H1 (cell line): ENCODE measurements at places on chromosomes 12 and 14.

DNA sequence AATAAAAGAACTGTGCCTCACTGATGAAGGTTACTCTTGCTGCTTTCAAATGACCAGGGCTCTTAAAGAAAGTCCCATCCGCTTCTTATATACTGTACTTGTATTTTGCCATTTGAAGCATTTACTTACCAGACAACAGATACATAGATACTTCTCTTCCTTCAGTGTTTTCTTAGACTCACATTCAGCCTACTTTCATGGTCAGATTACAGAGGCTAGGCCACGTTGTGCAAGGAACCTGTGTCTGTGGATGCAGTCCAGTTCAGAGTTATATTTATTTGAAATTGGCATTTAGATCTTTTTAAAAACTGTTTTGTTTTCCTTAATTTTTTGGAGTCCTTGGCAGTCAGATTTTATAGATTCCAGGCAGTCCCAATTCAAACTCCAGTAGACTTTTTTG, 6.2 kb downstream of the CHURC1 start:
- no peak for DNase-seq

- no peak for DNase-seq
Measured at GRCh38 chr12:25962932-25963525, 4.5 kb downstream of the RASSF8 start.

- no peak for DNase-seq
Measured at GRCh38 chr12:64090047-64090446, 132.0 kb downstream of the KICS2 start.

GRCh38 chr14:76975051-76975450, 53.5 kb downstream of the IRF2BPL start:
- DNase-seq: no peak

- no peak for DNase-seq
Measured at GRCh38 chr12:27284751-27285150, 40.7 kb downstream of the STK38L start.

GRCh38 chr12:48861111-48861510, 4.6 kb downstream of the RND1 start:
- no peak for DNase-seq

GRCh38 chr12:43957732-43958372, 122.0 kb downstream of the TMEM117 start:
- DNase-seq: no peak

DNA sequence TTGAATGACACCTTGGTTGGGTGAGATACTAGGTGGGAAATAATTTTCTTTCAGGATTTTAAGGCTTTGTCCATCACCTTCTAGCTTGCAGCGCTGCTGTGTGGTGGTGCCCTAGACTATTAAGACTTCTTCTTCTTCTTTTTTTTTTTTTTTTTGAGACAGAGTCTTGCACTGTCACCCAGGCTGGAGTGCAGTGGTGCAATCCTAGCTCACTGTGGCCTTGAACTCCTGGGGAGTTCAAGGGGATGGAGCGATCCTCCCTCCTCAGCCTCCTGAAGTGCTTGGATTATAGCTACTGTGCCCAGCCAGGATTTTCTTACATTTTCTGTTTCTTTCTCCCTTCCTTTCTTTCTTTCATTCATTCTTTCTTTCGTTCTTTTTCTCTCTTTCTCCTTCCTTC, 10.3 kb upstream of the MTA1 start:
- no peak for DNase-seq

DNA sequence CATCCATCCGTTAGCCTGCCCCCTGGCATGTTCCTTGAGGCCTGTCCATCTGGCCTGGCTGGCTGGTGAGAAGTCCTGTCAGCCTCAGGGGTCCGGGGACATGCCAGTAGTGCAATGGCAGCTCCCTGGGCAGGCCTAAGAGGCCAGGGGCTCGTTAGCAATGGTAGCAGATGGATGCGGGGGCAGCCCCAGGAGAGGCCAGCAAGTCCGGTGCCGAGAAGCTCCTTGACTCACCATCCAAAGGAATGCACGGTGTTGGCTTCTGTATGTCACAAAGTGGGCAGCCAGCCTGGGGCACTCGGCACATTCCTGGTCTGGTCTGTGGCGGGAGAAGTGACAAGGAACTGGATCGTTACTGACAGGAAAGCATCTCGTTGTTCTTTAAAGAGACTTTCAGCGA, 319.9 kb downstream of the CACNA1C start:
- DNase-seq: no peak

DNA sequence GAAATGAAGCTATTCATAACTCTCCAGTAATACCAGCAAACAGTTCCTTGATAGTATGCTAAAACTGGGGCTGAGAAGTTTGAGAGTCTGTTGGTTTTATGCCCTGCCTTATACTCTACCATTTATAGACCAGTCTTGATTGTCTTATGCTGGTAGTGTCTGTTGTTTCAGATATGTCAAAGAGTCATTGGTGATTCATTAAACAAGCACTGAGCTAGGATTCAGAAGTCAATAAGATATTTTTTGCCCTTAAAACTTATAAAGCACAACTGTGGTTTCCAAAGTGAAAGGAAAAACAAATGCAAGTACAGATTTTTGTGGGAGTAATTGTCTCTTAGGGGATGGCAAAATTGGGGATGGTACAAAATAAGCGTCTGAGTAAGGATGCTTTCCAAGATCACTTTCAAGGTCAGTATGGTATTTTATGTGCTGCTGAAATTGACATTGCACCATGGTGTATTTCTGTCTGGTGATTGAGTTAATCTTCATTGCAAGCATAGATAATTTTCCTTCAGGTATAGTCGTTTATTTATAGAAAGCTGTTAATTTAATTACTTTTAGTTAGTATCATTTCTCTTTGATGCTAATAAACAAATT, 289.5 kb upstream of the E2F7 start:
- DNase-seq: no peak

- DNase-seq: no peak
Measured at GRCh38 chr14:58731465-58732293, 93.9 kb downstream of the DACT1 start.

DNA sequence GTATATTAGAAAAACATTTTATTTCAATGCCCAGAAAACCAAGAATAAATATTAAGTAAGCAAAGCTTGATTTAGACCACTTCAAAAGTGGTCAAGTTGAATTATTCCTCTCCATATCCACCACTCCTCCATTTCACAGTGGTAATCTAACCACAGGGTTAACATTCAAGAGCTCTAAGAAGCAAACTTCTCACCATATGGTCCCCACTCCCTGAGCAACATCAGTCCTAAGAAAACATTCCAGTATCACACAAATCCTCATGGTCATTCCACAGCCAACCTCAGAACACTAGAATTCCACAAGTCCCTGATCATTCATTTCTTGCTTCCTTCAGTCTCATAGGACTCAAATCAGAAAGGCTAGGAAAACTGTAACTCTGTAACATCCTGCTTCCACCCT, 47.9 kb downstream of the ST8SIA1 start:
- DNase-seq: no peak

- DNase-seq: no peak
Measured at GRCh38 chr14:90522571-90523191, 125.9 kb downstream of the CALM1 start.

DNA sequence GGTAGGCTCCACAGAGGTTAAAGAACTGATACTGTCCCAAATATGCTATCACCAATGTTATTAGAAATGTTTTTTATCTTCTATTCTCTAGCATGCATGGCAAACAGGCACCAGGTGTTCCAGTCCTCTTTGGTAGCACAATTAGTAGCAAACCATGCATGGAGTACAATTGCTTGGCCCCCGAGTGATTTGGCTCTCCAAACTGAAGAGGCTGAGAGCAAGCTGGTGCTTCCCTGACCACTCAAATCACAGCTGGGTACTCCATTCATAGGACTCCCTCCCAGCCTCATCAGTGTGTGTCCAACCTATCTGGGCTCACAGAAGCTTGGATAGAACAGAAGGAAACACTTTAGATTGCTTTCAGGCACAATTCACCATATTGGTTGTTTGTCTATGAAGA, 93.4 kb downstream of the DIO2 start:
- DNase-seq: no peak

GRCh38 chr12:29709496-29710040, 74.2 kb downstream of the TMTC1 start:
- no peak for DNase-seq

- DNase-seq: no peak
Measured at GRCh38 chr12:132143336-132144071, 615 bp downstream of the DDX51 start.

- no peak for DNase-seq
Measured at GRCh38 chr14:74418031-74418430, 8.0 kb downstream of the SYNDIG1L start.

DNA sequence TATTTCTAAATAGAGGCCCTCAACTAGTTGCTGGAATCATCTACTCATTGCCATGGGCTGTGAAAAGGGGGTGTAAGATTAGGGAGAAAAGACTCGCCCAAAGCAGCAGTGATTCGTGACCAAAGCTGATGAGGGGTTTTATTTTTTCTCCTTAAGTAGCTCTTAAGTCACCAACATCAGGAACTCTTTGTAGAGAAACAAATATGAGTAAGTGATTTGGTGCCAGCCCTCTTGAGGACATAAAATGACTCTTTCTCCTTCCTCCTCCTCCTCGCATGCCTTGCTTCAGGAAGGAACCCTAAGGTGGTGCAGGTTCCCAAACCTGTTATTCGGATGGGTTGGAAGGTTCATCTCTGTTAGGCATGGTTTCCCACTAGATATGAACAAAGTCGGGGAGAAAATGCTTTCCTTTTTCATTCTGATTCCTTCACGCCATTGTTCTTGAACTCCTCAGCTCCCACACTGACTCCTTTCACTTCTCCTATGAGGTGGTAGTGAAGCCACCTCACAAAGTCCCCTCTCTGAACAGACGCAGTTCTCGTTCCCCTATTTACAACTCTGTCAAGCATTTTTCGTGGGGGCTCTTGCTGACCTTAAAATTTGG, 113.4 kb downstream of the ETV6 start:
- DNase-seq: no peak

DNA sequence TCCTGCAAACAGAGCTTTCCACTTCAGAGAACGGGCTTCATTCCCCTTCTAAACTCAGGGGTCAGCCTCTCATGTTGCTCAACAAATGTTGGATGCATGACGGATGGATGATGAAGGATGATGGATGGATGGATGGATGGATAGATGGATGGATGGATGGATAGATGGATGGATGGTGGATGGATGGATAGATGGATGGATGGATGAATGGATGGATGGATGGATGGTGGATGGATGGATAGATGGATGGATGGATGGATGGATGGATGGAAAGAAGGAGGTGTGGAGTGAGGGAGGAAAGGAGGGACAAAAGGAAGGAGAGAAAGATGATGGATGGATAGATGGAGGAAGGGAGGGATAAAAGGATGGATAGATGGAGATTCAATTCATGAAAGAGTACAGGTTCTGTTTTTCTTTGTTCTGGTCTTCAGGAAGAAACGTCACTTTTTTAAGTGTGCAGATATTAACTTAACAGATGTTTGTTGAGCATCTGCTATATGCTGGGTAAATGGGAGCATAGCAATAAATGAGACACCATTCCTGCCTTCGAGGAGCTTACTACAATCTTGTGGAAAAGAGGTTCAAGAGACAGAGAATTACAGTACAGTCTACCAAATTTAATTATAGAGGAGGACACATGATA, 41.7 kb upstream of the PRIMA1 start:
- no peak for DNase-seq

GRCh38 chr14:91221270-91221669, 23.2 kb downstream of the GPR68 start:
- no peak for DNase-seq

DNA sequence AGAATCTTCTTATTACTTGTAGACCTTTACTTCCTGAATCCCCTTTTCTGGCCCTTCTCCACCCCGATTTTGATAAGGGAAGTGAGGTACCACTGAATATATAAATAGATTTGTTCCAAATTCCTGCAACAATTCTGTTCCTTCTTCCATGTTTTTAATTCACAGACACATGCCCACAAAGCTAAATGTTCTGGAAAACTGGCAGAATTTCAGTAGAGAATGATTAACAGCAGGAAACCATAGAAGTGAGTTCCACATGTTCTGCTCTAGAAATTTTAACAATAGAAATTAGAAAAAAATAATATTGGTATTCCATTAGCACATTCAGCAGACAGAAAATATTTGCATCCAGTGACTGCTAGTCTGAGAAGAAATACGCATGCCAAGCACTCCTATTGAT, 139.6 kb downstream of the SLC2A13 start:
- no peak for DNase-seq

DNA sequence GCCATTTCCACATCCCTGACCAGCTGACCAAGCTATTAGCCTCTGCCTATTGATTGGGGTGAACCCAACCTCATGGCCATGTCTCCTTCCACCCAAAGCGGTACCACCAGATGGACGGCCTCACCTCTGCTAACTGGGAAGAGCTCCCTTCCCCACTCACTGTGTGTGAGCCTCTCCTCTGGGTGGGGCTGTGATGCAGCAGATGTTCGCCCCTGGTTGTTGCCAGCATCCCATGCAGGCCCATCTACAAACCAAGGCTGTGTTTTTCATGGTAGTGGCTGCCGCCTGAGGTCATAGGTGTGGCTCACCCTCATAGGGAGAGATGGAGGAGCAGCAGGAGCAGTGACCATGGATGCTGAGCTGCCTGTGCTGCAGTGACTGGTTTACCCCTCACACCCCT, 47.6 kb upstream of the RD3L start:
- no peak for DNase-seq

DNA sequence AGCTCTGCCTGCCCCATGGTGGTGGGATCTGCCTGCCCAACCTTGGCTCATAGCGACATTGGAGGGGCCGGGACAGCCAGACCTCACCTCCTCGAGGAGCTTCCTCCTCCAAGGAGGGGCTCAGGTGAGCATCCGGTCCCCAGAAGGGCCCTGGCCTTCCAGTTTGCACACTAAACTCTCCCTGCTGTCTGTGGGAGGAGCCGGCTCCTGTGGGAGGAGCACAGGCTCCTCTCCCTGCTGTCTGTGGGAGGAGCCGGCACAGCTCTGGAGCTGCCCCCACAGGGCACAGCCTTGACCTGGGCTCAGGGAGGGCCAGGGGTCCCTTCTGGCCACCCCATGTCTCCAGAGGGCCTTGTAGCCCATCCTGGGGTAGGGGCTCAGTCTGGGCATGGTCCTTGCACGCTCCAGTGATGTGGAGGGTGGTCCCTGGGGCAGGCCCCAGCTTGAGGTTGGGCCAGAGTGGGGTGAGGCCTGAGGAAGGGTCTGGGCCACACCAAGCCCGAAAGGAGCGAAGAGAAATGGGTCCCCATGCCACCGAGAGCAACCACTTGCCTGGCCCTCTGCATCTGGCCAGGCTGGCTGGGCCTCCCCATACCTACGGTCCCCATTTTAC, 147.5 kb upstream of the C14orf180 start:
- DNase-seq: no peak

GRCh38 chr12:88876857-88877256, 296.6 kb upstream of the KITLG start:
- DNase-seq: no peak

- DNase-seq: no peak
Measured at GRCh38 chr14:65025818-65026217, 39.1 kb downstream of the FNTB start.

- no peak for DNase-seq
Measured at GRCh38 chr14:53947094-53947445, 9.6 kb downstream of the BMP4 start.

DNA sequence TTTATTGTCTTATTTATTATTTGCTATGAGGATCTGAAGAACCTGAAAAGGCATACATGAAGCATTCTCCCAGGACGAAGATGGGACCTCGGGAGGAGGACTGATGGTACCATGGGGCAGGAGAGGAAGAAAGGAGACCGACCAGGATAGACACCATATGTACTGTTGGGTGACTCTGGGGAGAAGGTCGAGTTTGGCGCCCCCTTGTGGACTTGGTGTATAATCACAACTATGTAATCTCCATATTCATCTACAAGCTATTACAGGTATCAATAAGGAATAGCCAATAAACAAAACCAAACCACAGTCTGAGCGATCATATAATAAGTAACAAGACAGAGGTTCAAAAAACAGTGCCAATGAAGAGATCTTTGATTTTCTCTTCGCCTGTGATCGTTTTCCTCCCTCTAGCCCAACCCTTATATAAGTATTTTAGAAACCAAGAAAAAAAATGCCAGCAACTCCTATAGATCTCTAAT, 139.1 kb downstream of the SPTSSA start:
- no peak for DNase-seq
